T-helper 22 cell (primary cell): ENCODE measurements at places on chromosomes 2 and 18.

GRCh38 chr2:10316336-10316735, 13.6 kb downstream of the HPCAL1 start:
- DNase-seq: no peak

DNA sequence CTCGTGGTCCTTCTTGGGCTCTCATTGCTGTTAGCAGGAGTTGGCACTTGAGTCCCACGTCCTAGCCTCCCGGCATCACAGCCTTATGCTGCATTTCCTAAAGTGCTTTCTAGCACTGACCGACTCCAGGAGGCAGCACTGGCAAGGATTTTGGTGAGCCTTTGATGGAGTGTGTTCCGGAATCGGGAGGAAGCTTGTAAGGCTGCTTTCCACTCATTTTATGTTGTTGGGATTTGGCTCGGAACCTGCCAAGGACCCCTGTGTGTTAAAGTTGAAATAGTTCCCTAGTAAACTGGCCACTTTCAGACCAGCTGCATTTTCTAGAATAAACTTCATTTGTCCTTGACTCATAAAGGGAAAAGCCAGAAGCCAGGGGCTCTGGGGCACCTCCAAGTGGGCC, 88.9 kb downstream of the AGAP1 start:
- no peak for DNase-seq

DNA sequence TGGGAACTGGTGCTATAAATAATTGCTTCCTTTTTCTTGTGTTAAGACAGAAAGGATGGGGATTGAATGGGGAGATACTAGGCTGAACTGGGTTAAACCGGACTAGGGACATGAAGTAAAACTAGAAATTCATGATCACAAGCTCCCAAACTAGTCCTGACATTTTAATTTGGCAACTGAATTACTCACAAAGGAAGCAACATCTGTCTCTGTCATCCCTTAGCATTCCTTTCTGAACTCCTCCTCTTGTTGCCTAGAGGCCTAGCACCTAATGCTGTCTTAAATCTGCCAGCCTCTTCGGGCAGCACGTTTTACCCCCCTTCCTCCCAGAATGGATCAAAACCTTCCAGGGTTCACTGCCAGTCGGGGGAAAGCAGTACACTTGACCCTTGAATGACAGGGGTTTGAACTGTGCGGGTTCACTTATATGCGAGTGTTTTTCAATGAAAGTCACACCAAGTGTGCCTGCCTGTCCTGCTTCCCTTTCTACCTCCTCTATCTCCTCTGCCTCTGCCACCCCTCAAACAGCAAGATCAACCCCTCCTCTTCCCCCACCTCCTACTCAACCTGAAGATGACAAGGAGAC, 8.2 kb downstream of the KCTD1 start:
- DNase-seq: no peak

DNA sequence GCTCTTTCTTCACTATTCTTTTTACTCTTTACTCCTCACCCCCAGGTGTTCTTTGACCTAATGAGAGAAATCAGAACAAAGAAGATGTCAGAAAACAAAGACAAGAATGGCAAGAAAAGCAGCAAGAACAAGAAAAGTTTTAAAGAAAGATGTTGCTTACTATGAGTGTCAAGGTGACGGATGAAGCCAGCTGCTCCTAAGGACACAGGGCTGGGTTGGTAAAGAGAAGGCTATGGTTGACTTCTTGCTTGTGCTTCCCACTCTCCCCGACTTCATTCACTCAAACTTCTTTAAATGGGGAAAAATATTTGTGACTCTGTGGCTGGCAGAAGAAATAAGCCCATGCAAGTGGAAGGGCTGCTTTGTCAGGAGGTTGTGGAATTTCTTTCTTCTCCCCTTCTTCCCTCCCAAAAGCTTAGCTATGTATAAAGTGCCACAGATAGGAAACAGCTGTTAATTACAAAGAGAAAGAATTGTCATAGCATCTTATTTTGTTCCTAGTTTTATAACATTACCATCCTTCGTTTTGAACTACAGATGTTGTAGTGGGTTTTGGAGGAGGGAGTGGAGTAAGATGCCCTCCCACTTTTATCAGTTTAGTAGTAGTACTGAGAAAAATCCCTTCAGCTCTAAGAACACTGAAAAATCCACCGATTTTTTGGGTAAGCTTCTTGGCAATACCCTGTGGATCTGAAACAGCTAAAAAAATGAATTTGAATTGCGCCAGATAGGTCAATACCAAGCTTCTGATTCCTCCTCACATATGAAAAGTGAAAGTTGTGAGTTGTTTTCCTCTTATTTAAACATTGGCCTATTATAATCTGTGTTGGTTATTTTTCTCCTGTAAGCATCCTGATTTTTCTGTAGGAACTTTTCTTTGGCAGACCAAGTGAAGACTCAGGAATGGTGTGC, 40.7 kb downstream of the RALB start:
- DNase-seq: no peak

GRCh38 chr2:46161315-46161714, 135.9 kb upstream of the EPAS1 start:
- DNase-seq: no peak
